ENCODE measurements at places on chromosomes 2 and 18.

DNA sequence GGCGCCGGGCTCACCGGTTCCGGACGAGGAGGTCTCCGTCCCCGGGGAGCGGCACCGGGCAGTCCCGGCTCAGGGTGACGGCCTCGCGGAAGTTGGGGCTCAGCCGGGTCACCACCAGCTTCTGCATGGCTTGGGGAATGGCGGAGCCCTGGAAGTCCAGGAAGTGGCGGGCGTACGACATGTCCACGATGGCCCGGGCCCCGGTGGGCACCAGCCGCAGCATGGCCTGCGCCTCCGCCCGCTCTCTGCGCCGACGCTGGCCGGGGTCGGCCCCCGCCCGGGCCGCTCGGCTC lies 157 bp downstream of the PTGR3 start:
- no peaks in the 10 kb centered on the region for H3K36me3 ChIP-seq
- peaks cover 53% of the 10 kb centered on the region for H3K4me1 ChIP-seq
- peak overlapping the region; percentile 94 for H3K27ac ChIP-seq
- no peak for DNase-seq
- peak overlapping the region; percentile 58 for H3K4me3 ChIP-seq

GRCh38 chr2:190838492-190838910 lies 42.1 kb upstream of the GLS start:
- H3K27me3 ChIP-seq, result no peaks in the 10 kb centered on the region
- H3K36me3 ChIP-seq, result no peaks in the 10 kb centered on the region
- no peak for DNase-seq
- H3K4me1 ChIP-seq, result no peaks in the 10 kb centered on the region
- H3K27ac ChIP-seq, result no peak overlapping the region
- H3K4me3 ChIP-seq, result no peak overlapping the region

GRCh38 chr2:24913911-24914310 lies 6.1 kb downstream of the ADCY3 start:
- no peak for DNase-seq
- H3K4me1 ChIP-seq, result no peaks in the 10 kb centered on the region
- H3K36me3 ChIP-seq, result no peaks in the 10 kb centered on the region
- no peak overlapping the region for H3K27ac ChIP-seq
- no peaks in the 10 kb centered on the region for H3K27me3 ChIP-seq
- H3K4me3 ChIP-seq, result no peak overlapping the region

GRCh38 chr2:100182494-100183361 lies 40.3 kb upstream of the AFF3 start:
- no peaks in the 10 kb centered on the region for H3K27me3 ChIP-seq
- DNase-seq, result peak; percentile 51
- no peak overlapping the region for H3K27ac ChIP-seq
- H3K4me1 ChIP-seq, result no peaks in the 10 kb centered on the region
